ENCODE measurements at places on chromosomes 3 and 15.

GRCh38 chr3:56919137-56919796, 117.5 kb upstream of the ARHGEF3 start:
- H3K36me3 ChIP-seq: no peaks in the 10 kb centered on the region
- H3K4me1 ChIP-seq: peaks cover 56% of the 10 kb centered on the region
- no peak overlapping the region for H3K27ac ChIP-seq

GRCh38 chr3:151262871-151263525, 15.3 kb downstream of the P2RY14 start:
- DNase-seq: no peak
- H3K4me1 ChIP-seq: peaks cover 3% of the 10 kb centered on the region
- no peak overlapping the region for H3K4me3 ChIP-seq
- no peaks in the 10 kb centered on the region for H3K27me3 ChIP-seq

GRCh38 chr3:106333911-106334618, 465.3 kb upstream of the CBLB start:
- no peaks in the 10 kb centered on the region for H3K27me3 ChIP-seq
- H3K4me3 ChIP-seq: no peak overlapping the region
- H3K4me1 ChIP-seq: no peaks in the 10 kb centered on the region
- no peaks in the 10 kb centered on the region for H3K36me3 ChIP-seq
- no peak overlapping the region for H3K27ac ChIP-seq

GRCh38 chr15:93141371-93141794, 52.4 kb upstream of the RGMA start:
- H3K27me3 ChIP-seq: no peaks in the 10 kb centered on the region
- H3K4me3 ChIP-seq: no peak overlapping the region
- no peak for DNase-seq
- H3K27ac ChIP-seq: no peak overlapping the region

DNA sequence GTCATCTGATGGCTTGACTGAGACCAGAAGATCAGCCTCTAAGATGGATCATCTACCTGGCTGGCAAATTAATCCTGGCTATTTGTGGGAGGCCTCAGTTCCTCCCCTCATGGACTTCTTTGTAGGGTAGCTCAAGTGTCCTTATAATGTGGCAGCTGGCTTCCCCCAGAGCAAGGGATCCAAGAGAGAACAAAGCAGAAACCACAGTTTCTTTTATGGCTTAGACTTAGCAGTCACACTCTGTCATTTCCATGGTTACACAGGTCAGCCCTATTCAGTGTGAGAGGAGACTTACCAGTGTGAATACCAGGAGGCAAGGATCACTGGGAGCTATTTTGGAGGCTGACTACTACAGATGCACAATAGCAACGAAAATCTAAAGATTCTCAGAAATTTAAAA, 15.3 kb upstream of the ARL14 start:
- no peaks in the 10 kb centered on the region for H3K27me3 ChIP-seq
- DNase-seq: no peak
- no peaks in the 10 kb centered on the region for H3K4me1 ChIP-seq
- no peak overlapping the region for H3K4me3 ChIP-seq
- H3K36me3 ChIP-seq: no peaks in the 10 kb centered on the region
- no peak overlapping the region for H3K27ac ChIP-seq

DNA sequence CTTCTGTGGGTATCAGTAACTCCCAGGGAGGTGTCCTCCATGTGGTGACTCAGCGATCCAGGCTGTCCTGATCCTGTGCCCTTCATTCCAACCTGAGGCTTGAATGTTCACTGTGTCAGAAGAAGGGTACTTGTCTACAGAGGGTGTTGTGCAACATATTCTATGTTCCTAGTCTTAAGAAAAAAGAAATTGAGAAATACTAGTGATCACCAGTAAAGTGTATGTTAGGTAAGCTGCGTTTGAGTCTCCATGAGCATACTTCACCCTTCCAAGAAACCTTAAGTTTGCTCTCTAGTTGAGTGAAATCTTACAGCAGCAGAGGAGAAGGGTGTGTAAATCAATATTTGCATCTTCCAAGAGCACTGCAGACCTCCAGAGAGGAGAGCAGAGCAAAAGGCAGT, 122.2 kb upstream of the SLC24A5 start:
- no peak for DNase-seq
- H3K27me3 ChIP-seq: peaks cover 6% of the 10 kb centered on the region
- no peaks in the 10 kb centered on the region for H3K4me1 ChIP-seq
- no peak overlapping the region for H3K27ac ChIP-seq
- no peaks in the 10 kb centered on the region for H3K36me3 ChIP-seq

GRCh38 chr15:57171426-57171825, 204.9 kb upstream of the CGNL1 start:
- no peaks in the 10 kb centered on the region for H3K27me3 ChIP-seq
- no peak for DNase-seq
- H3K36me3 ChIP-seq: peaks cover 13% of the 10 kb centered on the region
- no peak overlapping the region for H3K27ac ChIP-seq
- H3K4me3 ChIP-seq: no peak overlapping the region
- no peaks in the 10 kb centered on the region for H3K4me1 ChIP-seq

DNA sequence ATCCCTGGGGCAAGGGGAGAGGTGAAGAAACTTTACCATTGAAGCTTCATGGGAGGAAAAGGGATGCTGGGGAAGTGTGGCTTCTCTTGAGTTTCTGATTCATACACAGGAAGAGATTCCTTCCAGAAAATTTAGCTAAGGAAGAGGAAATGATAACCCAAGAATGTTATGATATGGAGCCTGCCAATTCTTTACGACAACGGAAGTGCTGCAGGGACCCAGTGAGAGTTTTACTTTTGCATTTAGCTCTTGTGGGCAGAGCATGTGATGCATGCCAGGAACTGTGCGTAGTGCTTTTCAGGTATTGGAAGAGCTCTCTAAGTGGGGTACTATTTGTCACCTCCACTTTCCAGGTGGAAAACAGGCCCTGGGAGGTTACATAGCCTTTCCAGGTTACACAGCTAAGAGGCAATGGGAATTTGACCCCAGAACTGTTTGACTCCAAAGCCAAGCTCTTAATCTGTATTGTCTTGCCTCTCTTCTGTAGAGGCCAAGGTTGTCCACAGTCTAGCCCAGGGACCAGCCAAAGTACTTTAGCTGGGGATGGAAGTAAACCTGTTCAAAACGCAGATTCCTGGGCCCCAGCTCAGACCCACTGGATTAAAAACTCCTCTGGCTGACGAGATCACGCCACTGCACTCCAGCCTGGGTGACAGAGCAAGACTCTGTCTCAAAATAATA, 23.0 kb downstream of the CMTM7 start:
- H3K4me3 ChIP-seq: no peak overlapping the region
- DNase-seq: no peak
- no peaks in the 10 kb centered on the region for H3K27me3 ChIP-seq
- H3K36me3 ChIP-seq: no peaks in the 10 kb centered on the region
